ENCODE measurements at places on chromosomes 1 and 21.

GRCh38 chr1:209884665-209885117 is 53.3 kb upstream of the SYT14 start:
- DNase-seq: peak; percentile 99

DNA sequence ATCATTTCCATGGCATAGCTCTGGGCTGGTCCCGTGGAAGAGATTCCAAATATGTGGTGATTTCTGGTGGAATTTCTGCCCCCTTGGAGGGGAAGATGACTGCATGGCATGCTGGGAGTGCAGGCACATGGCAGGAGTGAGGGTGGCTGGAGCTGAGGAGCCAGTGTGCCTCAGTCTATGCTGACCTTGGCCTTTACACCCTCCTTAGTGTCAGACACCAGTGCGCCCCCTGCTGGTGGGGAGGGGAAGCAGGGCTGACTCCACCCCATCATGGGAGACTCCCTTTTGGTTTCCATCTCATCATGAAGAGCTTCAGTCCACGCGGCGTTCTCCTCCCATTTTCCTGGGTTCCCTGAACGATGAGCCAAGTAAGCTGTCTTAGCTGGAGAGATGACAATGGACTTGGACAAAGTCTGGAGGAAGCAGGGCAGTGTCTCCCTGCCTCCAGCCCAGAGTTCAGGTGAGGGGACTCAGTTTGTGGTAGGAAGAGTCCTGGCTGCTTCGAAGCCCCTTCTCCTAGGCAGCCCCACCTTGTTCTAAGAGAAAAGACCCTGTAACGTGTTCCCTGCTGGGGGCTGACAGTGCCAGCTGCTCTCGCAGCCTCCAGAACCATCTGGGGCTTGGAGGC is 10.3 kb downstream of the ALX3 start:
- no peak for DNase-seq

DNA sequence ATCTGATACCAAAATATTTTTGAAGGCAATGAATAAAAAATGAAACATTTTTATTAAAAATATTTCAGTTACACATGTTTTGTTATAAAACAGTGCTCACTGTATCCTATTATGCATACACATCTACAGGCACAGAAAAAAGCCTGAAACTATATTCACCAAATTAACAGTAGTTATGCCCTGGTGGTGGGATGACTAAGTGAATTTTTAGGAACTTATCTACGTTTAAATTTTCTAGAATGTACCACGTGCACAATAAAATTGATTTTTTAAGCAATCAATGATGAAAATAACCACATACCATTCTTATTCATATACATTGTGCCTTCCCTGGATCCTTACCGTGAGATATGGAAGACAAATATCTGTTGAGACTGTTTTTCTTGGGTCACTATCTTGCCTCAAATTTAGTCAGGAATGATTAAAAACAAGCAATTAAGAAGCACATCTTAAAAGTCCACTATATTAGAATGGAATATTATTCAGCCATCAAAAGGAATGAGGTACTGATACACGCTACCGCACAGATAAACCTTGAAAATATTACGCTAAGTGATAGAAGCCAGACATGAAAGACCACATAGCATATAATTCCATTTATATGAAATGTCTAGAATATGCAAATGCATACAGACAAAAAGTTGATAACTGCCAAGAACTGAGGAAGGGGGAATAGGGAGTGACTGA is 17.4 kb downstream of the TP53BP2 start:
- no peak for DNase-seq

- DNase-seq: no peak
Measured at GRCh38 chr1:55685560-55685959, 470.4 kb upstream of the USP24 start.

- no peak for DNase-seq
Measured at GRCh38 chr1:204367193-204367858, 7.6 kb upstream of the PLEKHA6 start.

DNA sequence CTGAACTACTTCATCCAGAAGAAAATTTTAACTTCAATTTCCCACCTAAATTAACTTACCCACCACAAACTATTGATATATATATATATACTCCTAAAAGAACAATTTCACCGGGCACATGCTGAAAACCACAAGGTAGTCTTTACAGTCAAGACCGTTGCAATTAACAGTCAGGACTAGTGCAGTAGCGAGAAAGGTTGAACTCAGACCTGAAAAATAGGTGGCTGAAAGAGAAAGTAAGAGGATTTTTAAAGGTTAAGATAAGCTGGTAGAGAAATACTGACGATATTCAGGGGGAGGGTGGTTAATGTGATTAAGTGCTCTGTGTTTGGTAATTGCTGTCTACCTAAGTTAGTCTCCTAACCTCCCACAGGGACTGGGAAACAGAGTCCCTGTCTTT is 1153.5 kb upstream of the TMPRSS15 start:
- DNase-seq: no peak

- no peak for DNase-seq
Measured at GRCh38 chr1:172898866-172899265, 151.9 kb downstream of the TNFSF18 start.

- no peak for DNase-seq
Measured at GRCh38 chr1:228306275-228307217, 98.7 kb downstream of the OBSCN start.

- no peak for DNase-seq
Measured at GRCh38 chr1:18385239-18385790, 95.4 kb upstream of the KLHDC7A start.

DNA sequence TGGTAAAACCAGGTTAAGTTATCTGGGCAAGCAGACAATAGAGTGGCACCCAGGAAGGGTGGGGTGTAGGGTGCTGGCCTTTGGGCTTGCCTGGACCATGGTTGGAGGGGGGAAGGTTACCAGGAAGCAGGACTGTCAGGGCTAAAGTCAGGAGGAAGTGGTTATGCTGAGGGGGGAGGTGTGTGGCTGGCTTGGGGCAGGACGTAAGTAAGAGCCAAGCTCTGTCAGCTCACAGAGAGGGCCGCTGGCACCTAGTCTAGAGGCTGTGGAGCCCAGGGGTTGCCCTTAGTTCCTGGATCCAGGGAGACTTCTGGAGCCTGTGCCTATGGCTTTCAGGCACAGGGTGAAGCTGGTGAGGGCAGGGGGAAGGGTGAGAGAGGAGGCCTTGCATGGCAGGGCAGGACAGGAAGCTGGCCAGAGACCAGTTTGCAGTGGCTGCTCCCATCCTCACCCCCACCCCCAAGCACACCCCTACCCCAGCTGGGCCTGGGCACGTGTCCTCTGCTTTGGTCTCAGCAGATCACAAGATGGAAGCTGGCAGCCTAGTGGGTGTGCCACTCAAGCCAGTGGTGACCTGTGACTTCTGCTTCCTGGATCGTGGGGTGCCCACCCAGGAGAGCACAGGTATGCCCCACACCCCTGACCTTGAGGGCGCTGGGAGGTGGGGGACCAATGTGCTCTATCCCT is 20.5 kb upstream of the SMYD3 start:
- DNase-seq: no peak

- no peak for DNase-seq
Measured at GRCh38 chr1:21779613-21780521, 3.1 kb downstream of the USP48 start.

- DNase-seq: no peak
Measured at GRCh38 chr21:44442266-44443125, 12.8 kb upstream of the LRRC3 start.

DNA sequence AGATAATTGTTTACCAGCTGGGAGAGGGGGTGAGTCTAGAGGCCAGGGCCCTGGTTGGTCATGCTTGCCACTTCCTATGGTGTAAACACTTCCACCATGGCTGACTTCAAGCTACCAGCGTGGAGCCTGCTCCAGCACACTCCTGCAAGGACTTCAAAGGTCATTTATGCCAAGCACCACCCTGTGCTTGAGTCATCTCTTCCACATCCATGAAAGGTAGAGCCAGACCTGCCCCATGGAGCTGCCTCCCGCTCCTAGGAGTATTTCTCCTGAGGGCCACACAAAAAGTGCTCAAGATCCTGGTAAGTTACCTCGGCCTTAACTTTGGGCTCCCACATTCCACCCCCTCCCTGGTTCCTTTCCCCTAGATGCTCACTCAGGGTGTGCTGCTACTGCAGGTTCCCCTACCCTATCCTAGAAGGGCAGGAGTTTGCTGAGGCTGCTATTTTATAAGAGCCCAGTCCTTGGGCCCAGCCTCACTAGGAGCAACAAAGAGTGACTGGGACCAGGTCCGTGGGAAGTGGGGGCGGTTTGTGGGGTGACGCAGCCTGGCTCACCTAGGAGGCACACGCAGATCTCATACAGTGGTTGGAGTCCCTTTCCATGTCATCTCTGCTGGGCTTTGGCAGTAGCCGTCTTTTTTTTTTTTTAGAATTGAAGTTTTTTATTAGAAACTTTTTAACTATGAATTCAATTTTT is 2.4 kb downstream of the RAB7B start:
- DNase-seq: no peak

DNA sequence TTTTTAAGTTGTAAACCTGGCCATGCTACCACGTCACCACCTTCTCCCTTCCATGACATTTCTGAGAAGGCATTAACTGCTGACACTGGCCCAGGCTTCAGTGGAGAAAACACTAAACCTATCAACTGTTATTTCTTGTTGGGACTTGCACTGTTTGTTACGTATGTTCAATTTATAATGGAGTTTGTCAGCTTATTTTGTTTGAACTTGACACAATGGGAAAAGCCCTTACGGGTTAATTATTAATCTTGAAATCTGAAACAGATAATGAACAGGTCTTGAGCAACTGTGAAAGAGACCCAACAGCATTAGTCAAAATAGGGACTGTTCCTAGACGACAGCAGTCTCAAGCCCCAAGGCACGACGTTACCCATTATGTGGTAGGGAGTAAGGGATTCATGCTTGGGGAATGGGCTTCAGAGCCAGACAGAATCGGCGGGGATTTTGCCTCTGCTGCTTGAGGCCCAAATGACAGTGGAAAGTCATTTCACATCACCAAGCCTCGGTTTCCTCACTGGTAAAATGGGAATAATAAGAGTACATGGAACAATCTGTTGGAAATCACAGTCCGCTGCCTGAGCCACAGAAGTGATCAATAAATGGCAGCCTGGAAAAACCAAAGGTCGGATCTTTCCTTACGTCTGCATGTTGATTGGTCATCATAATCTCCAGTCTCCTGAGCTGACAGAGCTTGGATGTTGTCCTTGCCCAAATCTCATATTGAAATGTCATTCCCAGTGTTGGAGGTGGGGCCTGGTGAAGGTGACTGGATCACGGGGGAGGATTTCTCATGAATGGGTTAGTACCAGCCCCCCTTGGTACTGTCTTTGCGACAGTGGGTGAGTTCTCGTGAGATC is 44.5 kb downstream of the TIAM1 start:
- DNase-seq: no peak

- DNase-seq: peak; percentile 50
Measured at GRCh38 chr1:33382661-33383415, 48.1 kb downstream of the PHC2 start.

GRCh38 chr21:34073032-34073748 is at the start of the genes MRPS6 and SLC5A3:
MRPS6 (plus strand) TSS chr21:34073578; CDS start chr21:34073701, 123 bp downstream.
SLC5A3 (plus strand) TSS chr21:34073578; CDS start chr21:34095199, 21,621 bp downstream.
- peak; percentile 50 for DNase-seq

DNA sequence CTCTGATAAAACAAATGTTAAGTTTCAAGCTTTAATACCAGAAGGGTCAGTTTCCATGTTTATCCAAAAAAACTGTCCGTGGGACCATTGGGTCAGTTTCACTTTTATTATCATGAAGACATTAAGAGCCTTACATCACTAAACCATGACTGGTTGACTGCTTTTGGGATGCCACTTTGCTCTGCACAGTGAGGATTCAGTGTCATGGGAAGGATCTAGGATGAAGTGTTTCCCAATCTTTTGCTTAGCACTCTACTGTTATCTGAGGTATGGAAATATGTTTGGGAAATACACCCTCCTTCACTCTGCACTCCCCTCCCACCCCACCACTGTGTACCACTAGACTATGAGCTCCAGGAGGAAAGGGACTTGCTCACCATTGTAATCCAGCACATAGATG is 16.3 kb downstream of the RPS6KC1 start:
- DNase-seq: no peak

Data from stromal cell of bone marrow (primary cell).